ENCODE measurements at places on chromosomes 7 and 10.

GRCh38 chr7:150412016-150412415, 32.9 kb downstream of the ZNF775 start:
- DNase-seq: no peak

DNA sequence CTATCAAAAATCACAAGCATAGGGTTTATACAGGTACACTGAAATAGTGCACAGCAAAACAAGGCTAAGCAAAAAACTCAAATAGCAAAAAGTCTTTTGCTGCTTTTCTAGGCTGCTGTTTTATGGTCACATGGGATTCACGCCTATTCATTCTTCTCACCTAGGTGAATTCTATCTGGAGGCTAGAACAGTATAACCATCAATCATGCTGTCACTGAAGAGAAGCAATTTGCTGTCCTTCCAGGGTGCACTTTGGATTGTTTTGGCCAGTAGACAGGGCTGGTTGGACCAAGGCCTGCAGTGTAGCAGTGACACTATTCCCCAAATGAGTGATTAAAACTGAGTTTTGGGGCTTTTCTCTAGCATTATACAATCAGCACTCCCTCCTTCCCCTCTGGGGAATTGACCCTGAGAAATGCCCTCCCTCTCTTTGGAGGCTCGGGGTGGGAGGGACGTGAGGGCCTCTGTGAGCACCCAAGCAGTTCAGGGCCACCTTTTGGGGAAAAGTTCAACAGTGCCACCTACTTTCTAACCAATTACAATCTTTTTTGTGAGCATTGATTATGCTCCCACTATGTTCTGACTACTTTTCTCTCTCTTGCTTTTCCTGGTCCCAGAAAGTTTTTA, 16.2 kb upstream of the SND1 start:
- DNase-seq: no peak

GRCh38 chr7:17274551-17275245, 23.8 kb upstream of the AHR start:
- no peak for DNase-seq

- no peak for DNase-seq
Measured at GRCh38 chr7:103877565-103877964, 111.9 kb downstream of the RELN start.

- no peak for DNase-seq
Measured at GRCh38 chr10:123584419-123584775, 81.8 kb upstream of the GPR26 start.

DNA sequence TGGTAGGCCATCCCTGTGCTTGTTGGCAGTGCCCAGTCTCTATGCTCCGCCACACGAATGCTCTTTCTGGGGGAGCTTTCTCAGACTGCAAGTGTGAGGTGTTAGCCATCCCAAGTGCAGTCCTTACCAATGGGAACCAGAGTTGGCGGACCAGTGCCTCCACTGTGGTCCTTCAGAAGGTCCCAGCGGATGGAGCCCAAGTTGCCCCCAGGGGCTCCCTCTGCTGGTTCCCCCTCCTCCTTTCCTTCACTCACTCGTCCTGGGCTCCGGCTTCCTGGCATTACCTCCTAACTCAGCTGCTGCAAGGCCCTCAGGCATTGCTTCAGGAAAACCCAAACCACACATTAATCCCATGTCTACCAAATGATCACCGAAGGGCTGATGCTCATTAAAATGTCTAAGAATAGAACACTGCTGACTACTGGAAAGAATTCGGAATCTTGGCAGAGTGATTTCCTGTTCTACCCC, 139.8 kb downstream of the CUBN start:
- DNase-seq: no peak

DNA sequence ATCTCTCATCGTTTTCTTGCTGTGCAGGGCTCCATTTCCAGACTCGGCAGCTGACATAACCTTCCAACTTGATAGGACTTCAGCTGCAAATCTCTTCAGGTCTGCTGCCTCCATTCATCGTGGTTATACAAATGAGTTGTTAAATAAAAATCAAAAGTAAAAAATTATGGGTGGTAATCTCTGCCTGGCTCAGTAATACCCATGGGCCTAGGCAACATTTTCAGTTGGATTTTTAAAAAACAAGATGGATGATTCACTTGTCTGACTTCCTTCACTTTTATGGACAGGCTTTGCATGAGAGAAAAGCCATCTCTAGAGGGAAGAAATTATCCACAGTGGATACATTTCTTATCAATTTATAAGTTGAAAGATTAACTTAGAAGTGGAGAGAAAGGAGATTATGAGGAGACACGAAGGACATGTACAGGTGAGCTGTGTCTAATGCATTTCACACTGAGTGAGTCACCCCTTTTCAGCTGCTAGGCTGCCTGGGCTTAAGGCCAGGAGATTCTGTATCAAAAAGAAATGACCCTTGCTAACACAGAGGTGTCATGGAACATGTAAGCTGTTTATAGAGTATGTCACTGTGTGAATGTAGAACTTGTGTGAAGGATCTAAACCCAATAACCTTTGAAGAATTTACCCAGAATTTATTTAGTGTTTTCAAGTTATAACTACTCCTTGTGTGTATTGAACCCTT, 495.1 kb downstream of the AUTS2 start:
- no peak for DNase-seq

- no peak for DNase-seq
Measured at GRCh38 chr10:87505366-87506111, 846 bp downstream of the MINPP1 start.

- no peak for DNase-seq
Measured at GRCh38 chr10:90779548-90779947, 78.3 kb downstream of the HTR7 start.

DNA sequence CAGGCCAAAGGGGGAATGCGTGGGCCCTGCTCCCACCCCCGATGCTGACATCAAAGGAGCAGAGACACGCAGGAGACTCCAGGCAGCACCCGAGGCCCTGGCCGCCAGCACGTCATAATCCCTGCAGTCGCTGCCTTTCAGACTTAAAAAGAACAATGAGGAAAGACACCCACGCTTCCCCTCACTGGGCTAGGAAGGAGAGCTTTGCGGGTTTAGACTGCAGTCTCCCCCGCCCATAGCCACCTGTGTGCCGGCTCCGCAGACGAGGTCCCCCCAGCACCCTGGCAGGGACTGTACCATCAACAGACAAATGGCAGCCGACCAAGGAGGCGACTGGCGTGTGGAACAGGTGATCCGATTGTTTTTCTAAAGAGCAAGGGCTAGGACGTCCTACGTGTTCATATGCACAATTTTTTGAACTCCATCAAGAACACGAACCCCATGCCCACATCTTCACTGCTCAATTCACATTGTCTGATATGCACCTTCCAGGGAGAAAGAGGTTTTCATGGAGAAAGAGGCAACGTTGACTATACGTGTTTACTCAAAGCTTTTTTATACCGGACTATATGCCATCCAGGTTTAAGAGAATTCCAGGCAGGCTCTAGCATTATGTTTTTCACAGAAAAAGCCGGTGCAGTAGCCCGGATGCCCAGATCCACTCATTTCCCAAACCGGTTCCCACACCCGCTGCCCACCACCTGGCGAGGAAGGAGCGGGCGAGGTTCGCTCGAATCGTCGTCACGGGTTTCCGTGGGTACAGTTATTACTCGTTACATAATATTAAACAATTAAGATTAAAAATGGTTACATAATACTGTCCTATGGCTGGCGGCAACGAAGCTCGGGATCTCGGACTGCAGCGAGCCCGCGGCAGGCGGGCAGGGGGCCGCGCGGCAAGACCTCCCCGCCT, 1.1 kb downstream of the GRB10 start:
- no peak for DNase-seq

All from cerebellar nuclear complex (tissue), 1 donor.